Thoracic aorta (tissue), 2 donors: ENCODE measurements at places on chromosomes 2 and 18.

- DNase-seq = no peak
Observed at GRCh38 chr2:290090-290722, 2.3 kb upstream of the ALKAL2 start.

GRCh38 chr2:17912266-17912691 is 33.8 kb downstream of the KCNS3 start:
- DNase-seq = no peak

- DNase-seq = no peak
Observed at GRCh38 chr18:60861575-60861974, 471.7 kb upstream of the CDH20 start.

- no peak for DNase-seq
Observed at GRCh38 chr2:21812766-21813165, 689.0 kb downstream of the TDRD15 start.

DNA sequence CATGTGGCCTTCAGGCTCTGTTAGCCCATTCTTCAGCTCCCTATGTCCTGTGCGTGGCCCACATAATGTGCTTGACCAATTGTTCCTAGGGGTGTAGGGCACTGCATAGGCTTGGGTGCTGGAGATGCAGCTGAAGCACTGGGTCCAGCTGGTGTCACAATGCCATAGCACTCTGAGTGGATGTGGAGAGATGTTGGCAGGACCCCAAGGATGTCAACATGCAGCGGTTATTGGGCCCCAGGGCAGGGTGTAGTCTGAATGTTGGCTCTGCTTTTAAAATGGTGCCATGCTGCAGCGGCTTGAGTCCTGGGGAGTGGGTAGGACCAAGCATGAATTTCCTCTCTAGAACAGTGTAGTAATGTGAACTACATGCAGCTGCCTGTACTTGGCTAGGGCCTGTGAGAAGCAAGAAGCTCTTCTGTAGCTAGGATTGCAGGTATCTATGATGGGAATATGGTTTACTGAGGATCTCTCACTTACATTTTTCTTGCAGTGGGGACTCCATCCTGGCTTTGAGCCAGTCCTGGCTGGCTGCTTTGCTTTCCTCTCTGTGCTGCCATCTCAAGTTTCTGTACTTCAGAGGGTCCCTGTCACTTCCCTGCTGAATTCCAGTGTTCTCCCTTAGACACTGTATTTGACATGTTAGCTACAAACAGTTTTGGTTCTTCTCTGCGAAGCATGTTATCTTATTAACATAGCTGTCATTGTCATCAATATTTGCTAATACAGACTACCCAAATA is 148.4 kb downstream of the CSRNP3 start:
- DNase-seq = no peak

DNA sequence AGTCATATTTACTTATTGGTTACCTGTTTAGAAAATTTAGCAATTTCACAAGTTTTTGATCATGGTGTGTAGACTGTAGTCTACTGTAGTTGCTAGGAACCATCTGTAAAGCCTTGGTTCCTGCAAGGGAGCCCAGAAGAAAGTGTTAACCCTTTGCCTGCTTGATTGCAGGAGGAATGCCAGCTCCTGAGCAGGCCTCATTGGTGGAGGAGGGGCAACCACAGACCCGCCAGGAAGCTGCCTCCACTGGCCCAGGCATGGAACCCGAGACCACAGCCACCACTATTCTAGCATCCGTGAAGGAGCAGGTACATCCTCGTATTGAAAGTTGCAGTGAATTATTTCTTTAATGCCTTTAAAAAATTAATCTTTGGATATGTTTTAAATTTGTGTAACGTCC is 76.3 kb downstream of the PKP4 start:
- DNase-seq = no peak

DNA sequence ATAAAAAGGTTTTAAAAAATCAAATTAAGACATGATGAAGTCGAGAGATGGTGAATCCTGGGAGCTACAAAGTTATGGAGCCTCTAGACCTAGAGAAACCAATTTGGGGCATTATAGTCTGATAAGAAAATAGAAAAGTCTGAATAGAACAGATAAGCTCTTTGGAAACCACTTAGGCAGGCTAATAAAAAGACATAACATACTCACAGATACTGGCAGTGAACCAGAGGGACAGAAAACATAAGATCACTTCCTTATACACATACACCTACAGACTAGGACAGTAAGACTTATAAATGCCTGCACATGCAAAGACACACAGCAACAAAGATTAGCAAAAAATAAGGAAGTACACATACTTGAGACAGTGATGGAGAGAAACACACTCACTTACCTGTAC is 20.0 kb downstream of the SMC6 start:
- no peak for DNase-seq

- no peak for DNase-seq
Observed at GRCh38 chr18:23085066-23085465, 50.2 kb upstream of the CABLES1 start.

DNA sequence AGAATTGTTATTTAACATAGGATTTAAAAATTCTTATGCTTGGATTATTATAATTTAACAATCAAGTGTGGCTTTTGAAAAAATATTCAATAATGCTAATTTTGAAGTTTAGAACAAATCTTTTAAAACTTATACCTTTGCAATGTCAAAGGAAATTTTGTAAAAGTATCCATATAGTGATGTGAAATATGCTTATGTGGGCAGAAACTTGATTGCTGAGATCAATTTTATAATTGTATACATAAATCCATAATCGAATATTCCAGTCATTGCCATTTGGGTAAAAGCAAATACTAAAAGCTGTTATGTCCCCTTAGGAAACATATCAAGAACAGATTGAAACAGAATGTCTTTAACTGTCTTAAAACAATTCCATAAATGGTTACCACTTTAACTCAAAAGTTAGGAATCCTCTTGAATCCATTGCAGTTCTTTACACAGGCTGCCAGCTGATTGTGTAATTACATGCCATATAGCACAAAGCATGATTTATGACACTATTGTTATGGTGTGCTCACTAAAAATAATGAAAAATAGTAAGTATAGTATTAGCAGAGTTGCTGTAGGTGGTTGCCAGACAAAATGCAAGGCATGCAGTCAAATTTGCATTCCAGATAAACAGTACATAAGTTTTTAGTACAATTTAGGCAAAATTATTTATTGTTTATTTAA is 24.2 kb downstream of the PLCL1 start:
- no peak for DNase-seq

DNA sequence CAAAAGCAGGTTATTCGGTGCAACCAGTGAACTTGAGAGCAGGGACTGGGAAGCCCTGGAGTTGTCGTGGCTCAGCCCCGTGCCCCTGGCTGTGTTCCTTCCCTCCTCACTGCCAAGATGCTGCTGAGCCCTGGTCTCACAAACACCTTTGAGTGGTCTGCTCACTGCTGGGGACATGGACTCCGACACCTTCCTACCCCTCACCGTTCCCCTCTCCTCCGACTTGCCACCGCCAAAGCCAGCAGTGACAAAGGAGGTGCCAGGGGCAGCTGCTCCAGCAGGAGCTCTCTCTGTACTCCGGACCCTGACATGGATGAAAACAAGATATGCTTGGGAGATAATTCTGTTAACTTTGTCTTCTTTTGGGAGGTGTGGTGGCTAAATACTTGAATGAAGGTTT is 17.9 kb downstream of the LRRFIP1 start:
- DNase-seq = no peak

DNA sequence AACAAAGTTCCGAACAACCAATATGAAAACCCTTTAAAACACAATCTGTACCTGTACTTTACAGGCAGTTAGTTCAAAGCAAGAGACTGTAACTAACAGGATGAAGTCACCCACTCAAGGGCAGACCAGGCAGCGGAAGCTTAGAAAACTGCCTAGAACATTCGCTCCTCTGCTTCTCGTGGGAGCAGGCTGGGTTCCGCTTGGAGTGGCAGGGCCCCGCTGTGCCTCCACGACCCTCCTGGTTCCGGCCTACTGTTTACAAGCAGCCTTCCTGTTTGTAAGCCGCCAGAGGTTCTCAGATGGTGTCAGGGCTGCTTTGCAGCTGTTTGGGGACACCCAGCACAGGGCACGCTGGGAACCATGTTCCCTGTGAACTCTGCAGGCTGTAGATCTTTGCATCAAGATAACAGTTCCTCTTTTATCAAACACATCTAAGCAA is 31.3 kb downstream of the CIB4 start:
- no peak for DNase-seq

GRCh38 chr2:237116431-237116830 is 30.7 kb downstream of the COPS8 start:
- DNase-seq = no peak

DNA sequence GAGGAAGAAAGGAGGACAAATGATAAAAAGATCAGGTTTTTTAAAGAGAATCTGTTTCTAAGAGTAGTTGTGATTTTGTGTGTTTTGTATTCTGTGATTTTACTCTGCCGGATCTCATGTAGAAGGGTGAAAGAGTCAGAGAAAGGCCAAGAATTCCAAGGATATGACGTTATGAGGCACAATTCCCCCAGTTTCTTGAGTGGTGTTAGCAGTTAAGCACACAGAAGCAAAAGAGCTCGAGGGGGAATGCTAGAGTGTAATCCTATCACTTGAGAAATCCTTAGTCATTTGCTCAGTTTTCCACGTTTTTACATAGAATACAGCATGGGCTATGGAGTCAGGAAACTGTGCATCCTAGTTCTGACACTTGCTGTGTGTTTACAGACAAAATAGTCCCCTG is 34.8 kb downstream of the METTL4 start:
- no peak for DNase-seq

DNA sequence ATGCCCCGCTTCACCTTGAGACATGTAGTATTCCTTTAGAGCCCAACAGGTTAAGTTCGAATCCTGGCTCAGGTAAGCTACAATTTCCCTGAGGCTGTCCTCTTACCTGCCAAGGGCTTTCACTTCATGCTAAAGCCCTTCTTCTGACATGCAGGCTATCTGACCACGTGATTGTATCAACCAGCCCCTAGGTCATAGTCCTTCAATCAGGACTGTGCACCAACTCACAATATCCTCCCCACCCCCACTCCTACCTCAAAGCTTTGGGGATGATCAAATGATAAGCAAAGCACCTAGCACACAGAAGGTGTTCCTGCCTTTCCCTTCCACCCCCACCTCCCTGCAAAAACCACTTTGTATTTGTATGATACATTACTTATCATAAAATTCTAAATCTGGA is 78.9 kb downstream of the AAK1 start:
- DNase-seq = no peak

DNA sequence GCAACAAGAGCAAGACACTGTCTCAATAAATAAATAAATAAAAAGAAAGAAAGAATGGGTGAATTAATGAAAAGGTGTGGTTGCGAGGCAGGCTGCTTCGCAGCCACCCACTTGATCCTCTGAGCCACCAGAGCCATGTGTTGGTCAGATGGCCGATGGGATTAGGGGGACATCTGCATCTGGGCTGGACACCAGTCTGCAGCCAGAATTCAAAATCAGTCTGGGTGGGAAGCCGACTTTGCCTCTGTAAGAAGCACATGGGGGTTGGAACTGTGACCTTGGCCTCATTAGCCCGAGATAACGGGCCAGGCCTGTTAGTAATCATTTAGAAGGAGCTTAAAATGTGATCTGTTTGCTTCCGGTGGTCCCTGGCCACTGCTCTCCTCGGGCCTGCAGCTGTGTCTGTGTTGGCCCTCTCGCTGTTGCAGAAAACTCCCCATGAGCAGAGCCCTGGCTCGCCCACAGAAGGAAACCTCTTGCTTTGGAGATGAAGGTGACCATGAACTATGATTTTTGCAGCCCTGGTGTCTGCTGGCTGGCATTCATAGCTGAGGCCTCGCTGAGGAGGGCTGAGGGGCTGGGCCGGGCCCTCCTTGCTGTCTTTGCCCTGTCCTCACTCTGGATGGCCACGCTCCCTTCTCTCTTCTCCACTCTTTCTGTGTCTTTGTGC is 94.4 kb downstream of the DYSF start:
- no peak for DNase-seq

- no peak for DNase-seq
Observed at GRCh38 chr2:20104900-20105545, 53.6 kb upstream of the LAPTM4A start.

- DNase-seq = no peak
Observed at GRCh38 chr2:19371996-19372582, 13.7 kb upstream of the OSR1 start.

DNA sequence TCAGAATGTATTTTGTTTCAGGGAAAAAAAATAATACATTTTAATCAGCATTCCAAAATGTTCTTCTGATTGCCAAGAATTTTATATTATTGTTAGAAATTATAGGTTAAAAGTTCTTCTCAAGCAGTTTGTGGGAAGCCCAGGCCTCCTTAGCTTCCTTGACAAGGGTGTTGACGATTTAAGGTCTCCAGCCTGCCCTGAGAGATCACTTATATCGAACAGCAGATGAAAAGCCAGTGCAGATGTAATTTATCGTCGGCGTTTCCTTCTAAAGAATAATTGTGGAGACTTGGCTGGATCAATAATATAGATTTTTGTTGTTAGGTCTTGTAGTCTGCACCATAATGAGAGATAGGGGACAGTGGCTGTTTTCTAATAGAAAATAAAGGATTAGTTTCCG is 280.6 kb downstream of the ZNF407 start:
- no peak for DNase-seq

GRCh38 chr2:226607379-226607778 is 192.2 kb downstream of the IRS1 start:
- DNase-seq = no peak

DNA sequence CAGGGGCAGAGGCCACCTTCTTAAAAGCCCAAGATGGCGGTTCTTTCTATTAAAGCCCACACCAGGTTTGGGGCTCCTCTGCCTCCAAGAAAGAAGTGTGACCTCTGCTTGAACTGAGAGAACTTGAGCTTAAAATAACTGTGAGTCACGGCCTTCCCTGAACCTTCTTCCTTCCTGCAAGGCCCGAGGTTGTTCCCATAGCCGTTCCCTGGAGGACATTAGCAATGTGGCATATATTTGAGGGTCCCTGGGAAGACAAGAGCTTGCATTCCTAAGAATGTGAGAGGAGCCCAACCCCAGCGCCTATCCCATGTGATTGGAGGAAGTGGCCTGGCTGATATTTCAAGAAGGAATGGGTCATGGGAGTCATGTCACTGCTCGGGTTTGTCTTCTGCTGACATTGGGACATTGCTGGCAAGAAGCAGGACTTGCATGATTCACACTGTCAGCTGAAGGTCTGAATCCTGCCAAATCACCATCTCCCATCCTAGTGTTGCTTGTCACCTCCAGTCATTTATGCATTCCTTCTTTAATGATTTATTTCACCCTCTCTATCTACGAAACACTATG is 168.1 kb downstream of the TRIB2 start:
- peak; percentile 3 for DNase-seq

- no peak for DNase-seq
Observed at GRCh38 chr18:11733031-11733430, 44.0 kb downstream of the GNAL start.

GRCh38 chr2:157901325-157901724 is 25.2 kb upstream of the ACVR1 start:
- no peak for DNase-seq

GRCh38 chr18:11279461-11279860 is 130.1 kb upstream of the PIEZO2 start:
- no peak for DNase-seq

GRCh38 chr2:47070920-47071824 is 83.9 kb downstream of the STPG4 start:
- peak; percentile 59 for DNase-seq

- DNase-seq = no peak
Observed at GRCh38 chr2:102027036-102027980, 35.5 kb downstream of the IL1R2 start.
